ENCODE measurements at places on chromosomes 11 and 22. TPM values are rescaled to one million over a fixed set of nuclear protein-coding genes. Genes with fewer than 3 reads are reported as not detected.

OR52I1 gene
- not detected for total RNA-seq

BCO2 gene
- 1.2 TPM for total RNA-seq

RAB38 gene
- total RNA-seq, result 0.98 TPM

SAC3D1 gene
- 48.2 TPM for total RNA-seq

THAP7 gene
- total RNA-seq, result 16.9 TPM

P4HA3 gene
- total RNA-seq, result 48.3 TPM

IGF2 gene
- total RNA-seq, result 2.9 TPM

Data from A549 treated with Hydrocortisone at 1 μM for 4 hours (cell line).